ENCODE measurements at places on chromosomes 6 and 20.

DNA sequence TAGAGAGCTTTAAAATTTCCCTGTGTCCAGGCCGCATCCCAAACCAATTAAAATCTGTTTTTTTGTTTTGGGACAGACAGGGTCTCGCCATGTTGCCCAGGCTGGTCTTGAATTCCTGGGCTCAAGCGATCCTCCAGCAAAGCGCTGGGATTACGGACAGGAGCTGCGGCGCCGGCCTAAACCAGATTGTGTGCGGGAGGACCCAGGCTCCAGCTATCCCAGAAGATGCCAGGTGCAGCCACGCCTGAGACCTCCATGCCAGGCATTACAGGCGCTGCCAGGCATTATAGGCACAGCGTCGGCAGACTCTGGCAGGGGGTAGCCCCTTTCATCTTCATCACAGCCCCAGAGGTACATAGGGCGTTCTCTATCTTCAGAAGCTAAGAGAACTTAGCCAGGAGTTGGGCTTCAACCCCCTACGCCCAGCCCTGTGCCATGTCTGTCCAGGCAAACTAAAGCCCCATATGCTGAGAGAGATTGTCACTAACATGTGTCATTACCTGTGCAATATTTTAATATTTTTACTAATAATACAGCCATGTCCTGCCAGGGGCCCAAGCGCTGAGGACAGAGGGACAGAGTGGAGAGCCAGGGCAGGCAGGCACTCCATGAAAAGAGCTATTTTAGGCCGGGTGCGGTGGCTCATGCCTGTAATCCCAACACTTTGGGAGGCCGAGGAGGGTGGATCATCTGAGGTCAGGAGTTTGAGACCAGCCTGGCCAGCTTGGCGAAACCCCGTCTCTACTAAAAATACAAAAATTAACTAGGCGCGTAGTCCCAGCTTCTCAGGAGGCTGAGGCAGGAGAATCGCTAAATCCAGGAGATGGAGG, 9.8 kb upstream of the GRM4 start:
- no peak for DNase-seq

DNA sequence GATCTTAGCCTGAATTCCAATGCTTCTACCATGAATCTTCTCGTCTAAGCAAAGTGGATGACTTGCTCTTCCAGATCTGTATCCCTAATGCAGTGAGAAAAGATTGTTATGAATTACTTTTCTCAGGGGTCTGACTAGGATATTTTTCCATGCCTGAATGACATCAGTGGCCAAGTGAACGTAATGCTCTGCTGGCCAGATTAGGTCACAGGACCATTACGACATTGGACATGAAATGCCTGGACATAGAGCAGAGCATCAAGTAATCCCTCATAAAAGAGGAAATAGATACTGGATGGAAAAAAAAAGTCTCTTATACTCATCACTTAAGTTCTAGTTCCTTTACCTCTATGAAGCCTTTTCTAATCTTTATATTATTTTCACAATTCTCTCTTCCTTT, 12.1 kb upstream of the THEMIS start:
- no peak for DNase-seq

DNA sequence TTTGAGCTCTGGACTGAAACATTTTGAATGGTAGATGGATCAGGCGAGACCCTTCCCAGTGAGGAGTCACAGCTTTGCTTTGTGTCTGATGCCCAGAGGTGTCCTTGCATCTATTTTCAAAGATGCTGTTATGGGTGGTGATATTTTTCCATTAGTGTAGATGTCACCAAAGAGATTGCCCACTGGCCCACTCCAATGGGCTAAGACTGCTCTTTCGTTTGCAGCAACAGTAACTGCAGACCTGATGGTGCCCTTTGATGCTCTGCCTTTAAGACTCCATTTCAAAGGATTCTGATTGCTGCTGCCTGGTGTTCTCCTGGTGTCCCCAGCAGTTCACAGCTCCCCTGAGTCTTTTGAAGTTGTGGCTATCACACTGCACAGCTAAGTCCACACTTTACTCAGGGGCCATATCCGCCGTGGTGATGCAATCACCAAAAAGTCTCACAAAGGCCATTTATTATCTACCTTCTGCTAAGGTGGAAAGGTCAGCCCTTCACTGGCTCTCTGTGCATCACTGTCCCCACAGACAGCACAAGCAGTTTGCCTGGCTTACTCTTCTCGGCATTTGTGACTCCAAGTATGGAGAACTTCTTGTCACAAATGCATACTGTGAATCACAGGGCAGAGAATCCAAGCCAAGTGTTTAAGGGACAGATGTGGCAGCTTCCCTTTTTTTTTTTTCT, 56.4 kb downstream of the NOX3 start:
- DNase-seq = no peak

DNA sequence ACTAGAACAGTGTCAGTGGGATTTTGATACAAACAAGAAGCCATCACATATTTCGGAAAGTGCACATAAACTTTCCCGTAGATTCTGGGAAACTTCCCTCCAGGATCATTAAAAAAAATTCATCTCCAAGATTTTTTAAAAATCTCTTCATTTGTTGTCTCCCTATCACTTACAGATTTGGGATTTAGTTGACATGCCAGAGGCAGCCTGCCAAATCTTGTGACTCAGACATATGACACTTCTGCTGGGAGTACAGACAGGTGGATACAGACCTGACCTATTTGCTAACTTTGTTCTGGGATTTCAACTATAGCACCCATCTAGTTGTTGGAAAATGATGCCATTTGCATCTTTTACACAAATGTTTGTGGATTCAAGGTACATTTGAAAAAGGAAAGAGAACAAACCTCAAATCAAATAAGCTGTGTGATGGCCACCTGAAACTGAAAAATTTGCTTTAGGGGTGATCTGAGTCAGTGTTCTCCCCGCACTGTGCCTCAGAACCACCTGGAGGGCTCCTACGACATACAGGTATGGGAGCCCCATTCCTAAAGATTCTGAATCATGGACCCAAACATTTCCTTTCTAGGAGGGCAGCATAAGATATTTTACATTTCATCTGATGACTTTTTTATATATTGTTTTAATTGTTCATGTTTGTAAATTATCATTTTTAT, 21.9 kb upstream of the CD2AP start:
- no peak for DNase-seq

GRCh38 chr6:32854376-32855178, 585 bp downstream of the PSMB9 start:
- DNase-seq = peak; percentile 29

- peak; percentile 26 for DNase-seq
These were observed 521 bp downstream of the CDK5RAP1 start for GRCh38 chr20:33400812-33401183.

- DNase-seq = no peak
These were observed 573.8 kb upstream of the AGPAT4 start for GRCh38 chr6:161847628-161848027.
